Tibial nerve (tissue), 4 donors: ENCODE measurements at places on chromosomes 1 and 21. TPM values are rescaled to one million over a fixed set of nuclear protein-coding genes. Genes with fewer than 3 reads are reported as not detected.

DNA sequence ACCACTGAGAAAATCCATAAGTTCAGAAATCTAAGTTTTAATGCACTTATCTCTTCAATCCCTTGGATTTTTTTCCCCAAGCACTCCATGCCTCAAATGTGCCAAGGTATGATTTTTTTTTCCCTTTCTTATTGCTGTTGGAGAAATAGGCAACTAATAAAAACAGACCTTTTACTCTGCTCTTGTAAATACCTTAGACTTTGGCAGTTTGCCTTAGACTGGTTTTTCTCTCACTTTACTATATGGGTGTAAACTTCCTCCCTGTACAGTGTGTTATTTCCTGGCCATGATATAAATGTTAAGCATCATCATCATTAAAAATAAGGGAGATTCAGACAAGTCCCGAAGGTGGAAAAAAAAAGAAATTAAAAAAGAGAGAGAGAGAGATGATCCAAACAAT is 65.7 kb downstream of the LRRC8C start:
- no peak for DNase-seq

DNA sequence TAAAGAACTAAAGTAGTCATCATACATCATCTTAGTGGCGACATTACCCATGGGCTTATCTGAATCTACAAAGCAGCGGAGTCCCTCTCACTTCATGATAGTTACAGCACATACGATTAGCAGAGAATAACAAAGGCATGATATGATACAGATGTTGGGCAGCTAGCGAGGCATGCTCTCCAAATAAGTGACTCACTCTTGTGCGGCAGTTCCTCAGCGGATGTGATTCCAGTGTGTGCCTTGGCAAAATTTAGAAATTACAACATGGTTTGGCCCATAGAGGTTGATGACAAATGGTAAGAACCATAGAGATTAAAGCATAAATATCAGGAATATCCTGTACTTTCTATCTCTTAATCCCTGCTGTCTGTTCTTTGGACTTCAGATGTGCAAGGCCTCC is 48.1 kb upstream of the PAXBP1 start:
- DNase-seq = peak; percentile 40

DNA sequence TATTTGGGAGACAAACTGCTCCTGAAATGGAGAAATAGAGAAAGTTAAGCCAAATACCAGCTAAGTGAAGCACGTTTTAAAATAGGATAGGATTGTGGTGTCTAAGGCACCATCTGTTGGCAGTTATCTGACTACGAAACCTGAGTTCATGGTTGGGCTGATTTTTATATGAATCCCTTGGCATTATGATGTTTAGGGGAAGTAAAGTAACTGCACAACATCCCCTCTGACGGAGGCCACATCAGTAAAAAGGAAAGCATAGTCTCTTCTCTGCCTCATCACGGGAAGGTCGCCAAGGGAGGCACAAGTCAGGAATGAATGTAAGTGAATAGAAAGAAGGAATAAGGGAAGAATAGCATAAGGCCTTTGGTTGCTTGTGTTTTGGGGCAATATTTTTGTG is 128.0 kb downstream of the PRRX1 start:
- no peak for DNase-seq

- DNase-seq = no peak
Observed at GRCh38 chr1:93598396-93598795, 83.2 kb downstream of the BCAR3 start.

DNA sequence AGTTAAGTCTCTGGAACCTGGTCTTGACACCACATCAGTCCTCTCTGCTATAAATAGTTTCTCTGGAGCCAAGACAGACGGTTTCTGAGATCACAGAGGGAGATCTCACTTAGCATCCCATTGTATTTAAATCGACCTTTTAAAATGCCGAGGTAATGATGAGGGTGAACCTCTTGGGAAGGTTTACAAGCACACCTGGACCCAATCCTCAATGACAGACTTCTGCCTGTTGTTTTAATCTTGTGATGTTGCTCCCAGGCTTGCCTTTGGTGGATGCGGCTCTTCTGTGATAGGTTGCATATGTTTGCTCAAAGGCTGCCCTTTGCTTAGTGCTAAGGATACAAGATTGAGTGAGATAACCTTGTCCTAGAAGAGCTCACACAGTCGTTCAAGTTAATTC is 104.6 kb upstream of the L1TD1 start:
- no peak for DNase-seq

- no peak for DNase-seq
Observed at GRCh38 chr21:30271611-30272010, 11.1 kb downstream of the KRTAP24-1 start.

GRCh38 chr1:165431079-165431478 is 13.8 kb downstream of the RXRG start:
- DNase-seq = no peak

- DNase-seq = no peak
Observed at GRCh38 chr21:27363719-27364477, 397.0 kb upstream of the ADAMTS5 start.

- no peak for DNase-seq
Observed at GRCh38 chr1:201275253-201275666, 8.0 kb upstream of the PKP1 start.

GRCh38 chr1:78894811-78895210 is 111.7 kb downstream of the ADGRL4 start:
- DNase-seq = no peak

GRCh38 chr1:79388694-79389361 is 382.3 kb upstream of the ADGRL4 start:
- DNase-seq = no peak

The DISC1 gene
- 33.5 TPM for total RNA-seq
